ENCODE measurements at places on chromosomes 2 and 18.

DNA sequence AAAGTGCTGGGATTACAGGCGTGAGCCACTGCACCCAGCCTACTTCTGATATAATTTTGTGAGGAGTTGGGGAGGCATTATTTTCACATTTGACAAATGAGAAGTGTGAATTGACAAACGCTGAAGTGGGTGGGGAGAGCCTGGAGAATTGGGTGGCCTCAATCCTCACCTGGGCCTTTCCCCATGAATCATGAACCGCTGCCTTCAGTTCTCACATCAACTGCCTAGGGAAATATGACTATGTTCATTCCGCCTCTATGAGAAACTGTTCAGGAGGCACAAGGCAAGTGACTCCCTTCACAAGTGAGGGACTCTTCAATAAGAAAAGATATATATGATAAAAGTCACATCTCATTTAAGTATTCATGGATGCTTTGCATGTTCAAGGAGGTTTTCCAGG is 96.6 kb upstream of the RND3 start:
- DNase-seq = no peak

GRCh38 chr18:57898506-57899124 is 95.5 kb upstream of the ATP8B1 start:
- peak; percentile 79 for DNase-seq

DNA sequence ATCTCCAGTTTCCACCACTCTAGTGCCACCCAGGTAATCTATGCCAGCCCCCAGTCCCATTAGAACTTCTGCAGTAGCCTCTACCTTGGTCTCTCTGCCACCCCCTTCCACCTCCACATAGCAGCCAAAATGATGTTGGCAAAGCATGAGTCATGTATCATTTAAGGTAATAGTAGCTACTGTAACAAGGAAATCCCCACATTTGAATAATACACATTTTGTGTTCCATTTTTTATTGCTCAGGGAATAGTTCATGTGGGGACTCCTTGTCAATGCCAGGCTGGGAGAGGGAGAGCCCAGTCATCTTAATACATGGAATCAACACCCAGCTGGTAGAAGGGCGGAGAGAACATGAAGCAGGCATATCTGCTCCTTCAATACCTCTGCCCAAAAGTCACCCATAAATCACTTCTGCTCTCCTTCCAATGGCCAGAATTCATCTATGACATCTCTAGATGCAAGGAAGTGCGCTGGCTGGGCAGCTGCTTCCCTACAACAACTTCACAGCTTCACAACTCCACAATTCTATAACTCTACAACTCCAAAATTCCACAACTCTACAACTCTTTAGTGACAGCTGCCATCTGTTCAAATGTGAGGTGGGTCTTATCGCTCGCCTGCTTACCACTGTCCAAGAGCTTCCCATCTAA is 70.6 kb upstream of the GLS start:
- no peak for DNase-seq

GRCh38 chr18:69674292-69674877 is 273.3 kb downstream of the CD226 start:
- no peak for DNase-seq

DNA sequence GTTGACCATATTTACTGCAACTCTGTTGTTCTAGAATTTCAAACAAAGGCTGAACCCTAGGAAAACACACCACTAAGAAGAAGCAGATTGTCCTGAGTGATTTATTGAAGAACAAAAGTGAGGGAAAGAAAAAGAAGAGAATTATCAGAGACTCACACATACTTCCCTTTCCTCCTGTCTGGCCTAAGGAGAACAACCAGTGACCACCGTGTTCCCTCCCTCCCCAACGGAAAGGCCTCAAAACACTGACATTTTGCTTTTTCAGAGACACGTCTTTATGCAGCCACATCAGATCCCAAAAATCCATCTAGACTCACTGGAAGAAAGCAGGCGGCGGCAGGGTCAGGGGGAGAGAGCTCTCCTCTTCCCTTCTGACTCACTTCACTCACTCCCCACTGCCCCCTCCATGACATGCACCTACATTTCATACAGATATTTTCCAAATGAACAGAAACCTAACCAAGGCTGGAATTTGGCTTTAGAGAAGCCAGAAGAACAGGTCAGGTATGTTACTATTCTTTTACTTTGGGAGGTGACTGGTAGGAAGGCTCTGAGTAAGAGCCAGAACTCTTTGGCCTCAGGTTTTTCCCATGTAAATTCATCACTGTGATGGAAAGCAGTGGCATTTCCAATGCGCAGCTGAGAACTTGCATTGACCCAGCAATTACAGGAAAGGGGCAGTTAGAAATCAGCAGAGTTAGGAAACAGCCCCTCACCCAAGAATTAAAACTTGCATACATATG is 169.9 kb downstream of the BCL11A start:
- DNase-seq = no peak

DNA sequence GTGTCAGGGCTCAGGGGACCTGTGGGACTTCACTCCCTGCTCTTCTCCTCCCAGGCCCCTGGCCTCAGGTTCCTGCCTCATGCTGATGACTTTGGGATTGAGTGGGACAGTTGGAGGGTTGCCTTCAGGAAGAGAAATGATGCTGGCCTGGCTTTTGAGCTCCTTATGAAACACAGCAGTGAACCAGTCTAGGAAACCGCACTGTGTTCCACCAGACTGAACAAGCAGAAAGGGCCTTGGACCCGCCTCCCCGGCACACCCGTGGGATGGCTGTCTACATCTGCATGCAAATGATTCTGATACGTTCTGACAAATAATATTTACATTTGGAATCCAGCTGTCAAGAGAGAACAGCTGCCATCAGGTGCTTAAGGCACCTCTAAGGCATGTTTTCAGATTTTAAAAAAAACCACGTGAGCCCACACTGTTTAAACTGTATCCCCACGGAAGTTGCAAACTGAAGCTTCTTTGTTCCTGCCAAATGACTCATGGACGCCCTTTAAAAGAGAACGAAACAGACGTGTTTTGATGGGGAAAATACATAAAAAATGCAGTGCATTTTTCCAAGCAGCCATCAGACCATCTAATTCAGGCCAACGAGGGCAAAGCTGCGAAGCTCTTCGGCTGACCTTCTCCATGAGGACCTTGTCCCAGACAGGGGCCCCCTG is 27.6 kb upstream of the ASAP2 start:
- DNase-seq = peak; percentile 69

DNA sequence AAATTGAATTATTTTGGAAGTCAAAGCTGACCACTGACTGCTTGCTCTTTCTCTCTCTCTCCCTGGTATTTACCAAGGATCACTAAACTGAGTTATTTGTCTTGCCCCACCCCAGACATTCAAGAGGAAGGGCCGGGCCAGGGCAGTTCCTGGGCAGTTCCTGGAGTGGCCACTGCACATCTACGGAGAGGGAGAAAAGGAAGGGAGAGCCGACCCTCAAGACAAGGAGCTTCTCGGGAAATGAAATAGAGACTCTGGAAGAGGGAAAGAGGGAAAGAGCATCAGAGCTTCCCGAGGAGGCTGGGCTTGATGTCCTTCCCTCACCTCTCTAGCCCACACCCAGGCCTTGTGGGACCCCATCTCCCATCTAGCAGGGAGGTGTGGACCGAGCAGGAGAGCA is 83.1 kb downstream of the SEPTIN10 start:
- DNase-seq = no peak

- DNase-seq = no peak
Measured at GRCh38 chr2:209138079-209138478, 285.8 kb upstream of the MAP2 start.

GRCh38 chr2:223474893-223475292 is 127.3 kb downstream of the SCG2 start:
- DNase-seq = no peak

GRCh38 chr2:242011167-242011513 is 141.6 kb downstream of the RTP5 start:
- DNase-seq = no peak

DNA sequence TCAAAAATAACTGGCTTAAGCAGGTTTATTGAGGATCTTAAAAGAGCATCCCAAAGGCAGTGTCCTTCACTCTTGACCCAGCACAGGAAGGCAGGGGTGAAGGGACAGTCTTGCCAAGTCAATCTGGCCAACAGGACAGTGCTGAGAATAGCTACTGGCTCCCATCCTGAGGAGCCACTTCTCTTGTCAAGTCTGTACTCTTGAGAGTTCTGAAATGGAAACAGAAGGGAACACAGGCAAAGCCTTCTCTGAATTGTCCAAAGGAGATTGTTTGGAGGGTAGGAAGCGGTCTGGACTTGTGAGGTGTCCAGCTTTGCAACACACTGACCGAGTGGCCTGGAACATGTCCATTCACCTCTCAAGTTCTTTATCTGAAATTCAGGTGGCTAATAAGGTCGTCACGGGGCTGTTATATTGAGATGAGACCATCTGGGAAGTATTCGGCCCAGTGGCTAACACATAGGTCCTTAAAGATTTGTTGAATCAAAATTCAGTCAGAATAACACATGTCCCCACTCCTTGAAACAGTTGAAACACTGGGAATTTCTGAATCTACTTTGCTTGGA is 99.5 kb upstream of the FHL2 start:
- DNase-seq = no peak

DNA sequence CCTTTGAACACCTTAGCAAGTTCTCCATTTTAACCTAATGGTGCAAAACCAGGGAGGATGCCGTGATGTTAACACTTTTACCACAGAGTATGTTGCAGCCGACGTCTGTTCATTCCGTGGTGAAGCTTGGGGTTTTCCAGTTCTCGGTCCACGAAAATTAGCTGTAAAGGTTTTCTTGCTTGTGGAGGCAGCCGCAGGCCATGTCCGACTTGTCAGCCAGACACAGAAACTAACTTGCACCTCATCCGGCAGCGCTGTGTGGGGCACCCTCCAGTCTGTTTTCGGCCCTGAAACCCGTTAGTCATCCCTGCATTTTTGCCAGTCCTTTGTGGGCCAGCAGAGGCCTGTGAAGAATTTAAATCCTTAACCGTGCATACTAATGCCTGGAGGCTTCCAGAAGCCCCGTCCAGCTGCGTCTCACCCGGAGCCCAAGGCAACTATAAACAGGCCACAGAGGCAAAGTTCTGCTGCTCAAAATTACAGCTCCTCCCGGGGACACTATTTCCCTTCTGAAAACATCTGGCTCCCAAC is 70.6 kb downstream of the SH3YL1 start:
- DNase-seq = peak; percentile 73

DNA sequence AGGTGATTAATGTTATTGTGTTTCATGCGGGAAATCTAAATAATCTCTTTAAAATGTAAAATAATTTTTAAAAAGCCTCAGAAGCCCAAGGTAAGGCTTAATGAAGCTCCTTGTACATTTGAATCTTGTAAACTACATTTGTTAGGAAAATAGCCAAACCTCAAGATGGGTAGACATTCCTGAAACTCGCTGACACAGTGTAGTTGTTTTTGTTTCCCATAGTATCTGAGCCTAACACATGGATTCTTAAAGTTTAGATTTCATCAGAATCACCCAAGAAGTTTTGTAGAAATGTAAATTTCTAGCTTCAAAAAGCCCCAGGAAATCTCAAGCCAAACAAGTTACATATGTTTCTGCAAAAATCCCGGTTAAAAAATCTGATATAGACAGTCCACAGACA is 1221.1 kb upstream of the ACVR2A start:
- peak; percentile 29 for DNase-seq
